CD14-positive monocyte (primary cell): ENCODE measurements at places on chromosomes 11 and 22.
A peak's percentile ranks its signal among the peaks of the same experiment; 100 is the strongest.

- DNase-seq: no peak
Observed at GRCh38 chr11:66889960-66890359, 33.1 kb downstream of the LRFN4 start.

- no peak for DNase-seq
Observed at GRCh38 chr11:107259811-107260221, 197.8 kb downstream of the CWF19L2 start.

DNA sequence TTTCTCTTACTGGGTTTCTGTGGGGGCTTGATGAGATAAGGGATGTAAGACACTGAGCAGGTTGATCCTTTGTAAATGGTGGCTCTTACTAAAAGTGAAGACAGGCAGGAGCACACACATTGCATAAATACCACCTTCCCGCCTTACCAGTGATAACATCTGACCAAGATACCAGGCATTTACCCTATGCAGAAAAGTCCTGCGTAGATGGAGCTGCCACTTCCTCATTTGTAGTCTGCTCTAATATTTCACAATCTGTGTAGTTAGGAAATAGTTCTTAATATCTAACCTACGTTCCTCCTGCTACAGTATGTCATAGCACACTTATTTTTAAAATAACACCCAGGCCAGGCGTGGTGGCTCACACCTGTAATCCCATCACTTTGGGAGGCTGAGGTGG is 23.9 kb upstream of the SWAP70 start:
- DNase-seq: peak; percentile 90

GRCh38 chr22:32823024-32823730 is 21.7 kb downstream of the TIMP3 start:
- no peak for DNase-seq

DNA sequence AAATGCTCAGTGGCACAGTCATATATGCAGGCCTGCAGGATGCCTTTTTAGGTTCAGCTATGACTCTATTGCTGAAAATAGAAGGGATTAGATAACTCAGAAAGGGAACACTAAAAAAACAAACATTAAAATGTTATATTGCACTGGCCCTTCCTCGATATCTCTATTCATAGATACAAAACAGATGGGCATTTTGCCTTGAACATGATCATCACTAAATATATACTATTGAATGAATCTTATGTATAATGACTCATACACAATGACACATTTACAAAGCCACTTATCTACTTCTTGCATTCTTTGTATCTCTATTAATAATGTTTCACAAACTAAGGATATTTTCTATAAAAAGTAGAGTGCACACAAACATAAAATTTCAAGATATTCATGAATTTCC is 2352.8 kb upstream of the RAG2 start:
- no peak for DNase-seq

DNA sequence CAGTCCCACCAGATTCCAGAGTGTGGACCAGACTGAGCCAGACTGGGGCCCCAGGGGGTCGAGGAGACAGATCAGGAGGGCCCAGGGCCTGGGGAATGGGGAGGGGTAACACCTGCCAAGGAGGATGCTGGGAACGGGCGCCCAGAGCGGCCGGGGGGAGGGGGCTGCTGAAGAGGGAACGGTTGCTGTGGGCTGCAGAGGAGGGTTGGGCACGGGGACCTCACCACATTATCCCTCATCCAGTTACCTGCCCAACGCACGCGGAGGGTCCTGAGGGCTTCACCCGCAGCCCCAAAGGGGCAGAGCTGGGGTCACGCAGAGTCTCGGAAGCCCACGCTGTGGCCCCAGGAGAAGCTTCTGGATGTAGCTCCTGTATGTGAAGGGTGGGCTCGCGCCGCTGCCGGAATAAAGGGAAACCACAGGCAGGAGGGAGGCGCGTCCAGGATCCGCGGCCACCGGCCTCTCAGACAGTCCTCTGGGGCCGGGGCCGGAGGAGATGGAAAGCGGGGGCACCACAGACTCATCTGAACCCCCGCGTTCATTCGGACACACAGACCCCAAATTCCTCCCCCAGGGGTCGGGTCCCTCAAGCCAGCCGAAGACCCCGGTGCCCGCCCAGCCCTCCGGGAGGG is 866 bp upstream of the SELENOO start:
- no peak for DNase-seq

DNA sequence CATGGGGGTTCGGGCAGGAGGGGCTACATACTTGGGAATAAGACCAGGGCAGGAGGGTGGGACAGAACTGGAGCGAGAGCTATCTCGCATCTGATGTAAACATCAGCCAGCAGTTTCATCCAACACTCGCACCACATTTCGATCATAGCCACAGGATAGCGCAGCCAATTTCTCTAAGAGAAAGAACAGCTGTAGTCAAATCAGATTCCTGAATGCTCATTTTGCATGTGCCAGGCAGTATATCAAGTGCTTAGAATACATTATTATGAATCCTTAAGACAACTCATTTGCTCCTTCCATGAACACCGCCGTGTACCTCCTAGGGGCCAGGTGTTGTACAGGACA is 14.5 kb downstream of the DGCR2 start:
- no peak for DNase-seq

GRCh38 chr11:96111308-96111707 is 187.4 kb upstream of the MTMR2 start:
- no peak for DNase-seq

DNA sequence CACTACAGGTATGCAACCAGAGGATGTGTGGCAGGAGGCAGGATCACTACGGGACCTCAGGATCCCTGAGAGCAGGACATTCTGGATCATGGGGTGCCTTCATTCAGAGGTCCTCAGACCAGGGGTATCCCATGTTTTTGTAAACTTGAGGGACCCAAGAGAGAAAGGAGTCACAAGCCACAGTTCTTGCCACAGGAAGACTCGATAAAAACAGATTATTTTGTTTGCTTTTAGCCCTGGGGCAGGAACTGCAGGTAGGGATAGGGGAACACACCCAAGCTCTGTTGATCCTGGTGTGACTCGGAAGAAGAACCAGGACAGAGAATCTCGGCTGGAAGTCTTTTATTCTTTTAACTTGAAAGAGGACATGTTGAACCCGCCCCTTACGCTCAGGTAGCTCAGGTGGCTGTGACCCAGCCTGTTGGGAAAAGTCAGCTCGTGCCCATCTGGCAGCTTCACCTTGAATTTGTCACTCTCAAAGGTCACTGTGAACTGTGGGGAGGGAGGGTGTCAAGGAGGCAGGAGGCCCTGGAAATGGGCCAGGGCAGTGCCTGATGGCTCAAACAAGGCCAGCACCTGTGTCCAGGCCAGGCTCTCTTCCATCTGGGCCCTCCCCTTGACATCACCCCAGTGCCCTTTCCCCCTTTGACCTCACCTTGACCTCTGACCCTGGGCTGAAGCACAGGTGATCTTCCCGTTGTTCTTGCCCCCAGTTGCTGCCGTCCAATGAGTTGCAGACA is 9.8 kb downstream of the LGALS2 start:
- no peak for DNase-seq

GRCh38 chr11:119338318-119338890 is 2.3 kb downstream of the C1QTNF5 start:
- no peak for DNase-seq

DNA sequence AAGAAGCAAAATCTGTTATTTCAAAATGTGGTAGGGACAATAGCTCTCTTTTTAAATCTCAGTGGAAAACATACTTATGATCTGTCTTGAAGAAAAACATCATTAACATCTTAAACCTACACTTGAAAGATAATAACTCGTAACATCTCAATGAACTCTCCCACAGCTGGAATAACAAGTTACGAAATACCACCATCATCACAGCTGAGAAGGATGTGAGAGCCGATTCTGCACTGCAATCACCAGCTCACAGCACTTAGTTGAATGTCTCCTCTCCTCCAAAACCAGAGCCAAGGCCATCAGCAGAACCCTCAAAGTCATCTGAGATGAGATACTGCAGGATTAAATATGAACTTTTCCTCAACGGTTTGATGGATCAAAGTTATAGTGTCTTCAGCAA is 124.3 kb downstream of the ARHGAP20 start:
- no peak for DNase-seq

DNA sequence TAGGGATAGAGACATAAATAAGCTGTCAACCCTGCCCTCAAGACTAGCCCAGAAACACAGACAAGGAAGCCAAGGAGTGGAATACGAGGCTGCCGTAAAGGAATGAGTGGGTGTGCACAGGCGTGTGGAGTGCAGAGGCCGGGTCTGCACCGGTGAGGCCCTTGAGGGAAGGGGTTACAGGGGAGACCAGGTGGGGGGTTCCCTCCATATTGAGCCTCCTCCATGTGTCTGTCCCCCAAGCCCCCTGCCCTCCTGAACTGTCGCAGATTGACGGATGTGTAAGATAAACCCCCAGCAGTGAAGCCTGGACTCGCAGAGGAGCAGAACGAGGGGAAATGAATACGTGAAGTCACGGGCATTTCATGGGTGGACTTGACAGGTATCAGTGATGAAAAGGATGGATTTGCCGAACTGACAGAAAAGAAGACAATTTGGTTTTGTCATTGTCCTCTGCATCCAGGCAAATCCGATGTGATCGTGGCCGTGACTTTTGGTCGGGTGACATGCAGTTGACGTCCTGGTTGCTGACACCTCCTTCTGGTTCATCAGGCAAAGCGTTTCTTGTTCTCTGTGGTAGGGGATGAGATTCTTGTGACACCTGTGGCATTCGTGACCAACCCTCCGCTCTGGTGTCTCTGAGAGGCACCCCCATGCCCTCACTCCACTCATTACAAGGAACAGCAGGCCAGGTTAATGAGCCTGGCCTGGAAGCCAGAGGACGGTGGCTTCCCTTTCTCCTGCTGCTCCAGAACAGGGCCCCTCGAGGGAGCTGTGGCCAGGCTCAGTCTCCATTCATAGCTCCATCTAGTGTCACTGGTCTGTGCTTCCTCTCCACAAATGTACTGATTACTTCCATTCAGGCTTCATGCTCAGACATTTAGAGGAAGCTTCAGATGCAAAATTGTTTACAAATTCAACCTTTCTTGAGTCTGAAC is 223.1 kb upstream of the B3GAT1 start:
- DNase-seq: no peak

DNA sequence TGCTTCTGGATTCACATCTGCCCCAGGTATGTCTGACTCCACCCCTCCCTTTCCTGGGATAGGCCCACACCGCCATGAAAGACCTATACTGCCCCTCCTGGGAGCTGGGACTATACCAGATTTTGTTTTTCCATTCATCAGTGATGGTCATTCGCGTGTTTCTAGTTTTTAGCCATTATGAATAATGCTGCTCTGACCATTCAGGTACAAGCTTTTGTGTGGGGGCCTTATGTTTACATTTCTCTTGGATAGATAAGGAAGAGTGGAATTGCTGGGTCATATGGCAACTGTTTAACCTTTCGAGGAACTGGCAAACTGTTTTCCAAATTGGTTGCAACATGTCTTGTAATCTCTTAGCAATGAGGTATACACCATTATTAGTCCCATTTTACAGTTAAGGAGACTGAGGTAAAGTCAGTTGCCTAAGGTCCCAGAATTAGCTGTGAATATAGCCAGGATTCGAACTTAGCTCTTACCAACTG is 1.2 kb upstream of the TBC1D10A start:
- DNase-seq: no peak

DNA sequence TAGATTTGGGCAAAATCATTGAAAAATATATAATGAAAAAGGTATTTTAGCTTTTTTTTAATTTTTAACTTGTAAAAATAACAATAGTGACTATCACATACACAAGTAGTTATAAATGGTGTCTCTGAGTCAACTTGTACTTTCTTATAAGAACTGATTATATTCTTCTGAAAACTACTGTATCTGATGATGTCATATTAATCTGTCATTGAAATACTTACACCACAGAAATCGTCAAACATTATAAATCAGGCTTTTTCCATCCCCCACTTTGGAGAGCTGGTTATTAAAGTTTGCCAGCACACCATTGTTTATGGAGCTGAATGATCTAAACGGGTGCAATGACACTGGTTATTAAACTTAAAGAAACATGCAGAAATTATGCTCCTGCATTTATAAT is 1259.6 kb upstream of the CNTN5 start:
- no peak for DNase-seq

DNA sequence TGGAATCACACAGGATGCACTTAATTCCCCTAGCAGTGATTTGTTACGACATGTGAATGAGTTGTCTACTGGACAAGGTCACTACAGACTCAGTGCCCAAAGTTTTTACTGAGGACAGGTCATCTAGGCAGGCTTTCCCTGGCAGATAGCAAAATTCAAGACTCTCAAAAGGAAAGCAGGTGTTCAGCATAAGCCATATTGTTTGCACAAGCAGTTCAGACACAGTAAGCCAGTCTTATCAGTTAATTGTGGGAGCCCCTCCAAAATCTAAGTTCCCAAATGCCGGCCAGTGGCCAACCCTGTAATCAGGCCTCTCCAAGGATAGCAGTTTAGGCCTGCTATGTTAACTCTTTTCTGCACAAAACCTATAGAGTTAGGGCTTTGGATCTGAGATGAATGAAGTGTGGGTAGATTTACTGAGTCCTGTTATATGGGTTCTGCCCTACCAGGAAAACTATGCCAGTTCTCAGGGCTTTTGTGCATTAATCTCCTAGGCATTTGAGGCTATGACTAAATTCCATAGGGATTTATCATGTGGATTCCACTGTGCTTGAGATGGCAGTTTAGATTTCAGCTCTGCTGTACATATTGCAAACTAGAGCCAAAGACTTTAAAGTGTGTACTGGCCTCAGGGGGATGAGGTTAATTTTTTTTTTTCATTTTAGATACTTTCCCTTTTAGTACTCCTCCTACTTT is 4.8 kb upstream of the ARHGEF12 start:
- no peak for DNase-seq

DNA sequence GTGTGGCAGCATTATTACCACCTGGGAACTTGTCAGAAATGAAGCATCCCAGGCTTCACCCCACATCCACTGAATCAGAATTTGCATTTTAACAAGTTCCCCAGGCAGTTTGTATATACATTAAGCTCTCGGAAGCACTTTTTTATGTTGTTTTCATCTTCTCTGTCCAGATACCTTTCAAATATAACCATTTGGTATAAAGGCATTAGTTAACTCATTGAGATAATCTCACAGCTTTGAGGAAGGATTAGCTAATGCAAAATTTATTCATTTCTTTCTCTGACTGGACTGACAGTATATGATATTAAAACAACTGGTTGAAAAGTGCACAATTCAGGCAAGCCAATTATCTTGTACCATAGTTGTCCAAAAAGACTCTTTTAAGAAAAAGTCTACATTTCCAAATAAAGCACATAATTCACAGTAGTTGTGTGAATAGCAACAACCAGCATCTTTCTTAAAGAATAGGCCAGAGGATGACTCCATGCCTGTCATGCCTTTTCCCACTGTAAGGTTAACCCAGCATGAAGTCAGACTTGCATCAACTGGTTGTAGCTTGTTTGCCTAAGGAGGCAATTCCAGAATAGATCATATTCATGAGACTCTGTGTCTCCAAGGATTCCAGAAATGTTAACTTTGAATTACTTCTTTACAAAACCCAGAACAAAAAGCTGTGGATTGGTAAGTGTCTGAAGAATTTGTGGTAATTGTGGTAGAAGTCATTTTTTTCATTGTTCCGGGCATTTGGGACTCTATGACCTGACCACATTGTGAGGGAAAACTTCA is 254.3 kb upstream of the SESN3 start:
- DNase-seq: no peak

DNA sequence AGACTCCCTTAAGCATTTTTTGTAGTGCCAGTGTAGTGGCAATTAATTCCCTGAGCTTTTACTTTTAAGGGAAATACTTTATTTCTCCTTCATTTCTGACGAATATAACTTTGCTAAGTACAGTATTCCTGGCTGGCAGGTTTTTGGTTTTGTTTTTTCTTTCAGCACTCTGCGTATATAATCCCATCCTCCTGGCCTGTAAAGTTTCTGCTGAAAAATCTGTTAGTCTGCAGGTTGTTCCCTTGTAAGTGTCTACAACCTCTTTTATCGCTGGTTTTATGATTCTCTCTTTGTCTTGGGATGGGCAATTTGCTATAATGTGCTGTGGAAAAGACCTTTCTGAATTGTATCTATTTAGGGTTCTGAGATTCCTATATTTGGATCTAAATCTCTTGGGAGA is 56.0 kb downstream of the KCNQ1OT1 start:
- no peak for DNase-seq
